ENCODE measurements at places on chromosomes 5 and 9.

DNA sequence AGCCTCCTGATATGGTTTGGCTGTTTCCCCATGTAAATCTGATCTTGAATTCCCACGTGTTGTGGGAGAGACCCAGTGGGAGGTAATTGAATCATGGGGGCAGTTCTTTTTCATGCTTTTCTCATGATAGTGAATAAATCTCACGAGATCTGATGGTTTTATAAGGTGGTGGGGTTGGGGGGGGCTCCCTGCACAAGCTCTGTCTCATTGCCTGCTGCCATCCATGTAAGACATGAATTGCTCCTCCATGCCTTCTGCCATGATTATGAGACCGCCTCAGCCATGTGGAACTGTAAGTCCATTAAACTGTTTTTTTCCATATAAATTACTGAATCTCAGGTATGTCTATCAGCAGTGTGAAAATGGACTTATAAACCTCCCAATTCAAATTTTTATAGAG, 12.8 kb downstream of the XRCC4 start:
- no peak for DNase-seq

GRCh38 chr5:150317048-150318003, 14.6 kb upstream of the ARSI start:
- no peak for DNase-seq

- no peak for DNase-seq
These were observed 5.0 kb downstream of the IL3 start for GRCh38 chr5:132065351-132065937.

GRCh38 chr9:70609542-70610286, 195.3 kb upstream of the KLF9 start:
- DNase-seq = no peak

DNA sequence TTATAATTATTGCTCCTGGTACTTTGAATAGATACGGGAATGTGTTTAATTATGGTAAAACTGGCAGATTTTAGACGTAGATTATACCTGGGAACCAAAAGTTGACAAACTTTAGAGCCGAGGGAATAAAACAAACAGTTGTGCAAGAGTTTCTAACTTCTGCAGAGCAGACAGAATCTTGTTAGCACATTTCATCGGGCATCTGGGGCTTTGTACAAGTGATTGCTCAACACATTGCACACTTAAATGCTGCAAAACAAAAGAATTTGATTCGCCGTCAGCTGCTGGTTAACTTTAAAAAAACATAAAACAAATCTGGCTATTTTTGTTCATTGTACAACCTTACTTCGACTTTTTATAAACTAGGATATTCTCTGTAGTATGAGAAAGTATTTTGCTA, 398.1 kb downstream of the MAN2A1 start:
- no peak for DNase-seq

DNA sequence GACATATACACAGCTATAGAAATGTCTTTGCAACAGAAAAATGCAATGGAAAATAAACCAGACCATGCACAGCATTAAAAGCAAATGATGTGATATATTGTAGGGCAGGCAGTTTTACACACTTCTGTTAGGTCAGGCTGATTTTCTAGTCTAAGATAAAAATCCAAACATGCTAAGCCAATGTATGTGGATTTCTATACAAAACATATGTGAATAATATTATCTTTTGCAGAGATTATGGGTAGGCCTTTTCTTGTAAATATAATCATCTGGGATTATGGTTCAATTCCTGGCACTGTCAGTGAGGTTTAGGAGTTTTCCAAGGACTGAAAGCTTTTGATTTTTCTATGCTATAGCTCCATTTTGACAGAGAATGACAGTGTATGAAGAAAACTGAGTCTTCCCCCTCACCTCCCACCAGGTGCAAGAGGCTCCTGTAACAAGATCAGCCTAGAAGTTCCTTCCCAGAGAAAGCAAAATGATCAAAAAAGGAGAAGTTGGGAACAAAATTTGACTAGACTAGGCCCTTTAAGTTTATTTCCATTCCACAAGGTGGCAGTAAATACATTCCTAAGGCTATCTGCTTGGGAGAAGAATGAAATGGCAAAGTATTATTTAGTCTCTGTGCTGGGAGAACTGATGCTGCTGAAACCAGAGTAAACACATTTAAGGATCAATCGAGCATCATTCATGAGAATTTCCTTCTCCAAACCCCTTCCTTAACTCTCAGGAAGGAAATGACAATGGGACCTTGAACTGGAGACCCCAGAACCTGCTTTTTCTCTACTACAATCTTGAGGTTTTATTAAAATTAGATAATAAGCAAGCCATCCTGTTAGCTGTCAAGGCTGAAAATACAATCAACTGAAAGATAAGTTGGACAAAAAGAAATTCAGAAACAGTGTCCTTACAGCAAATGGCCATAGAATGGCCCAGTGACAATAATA, 133.0 kb upstream of the TUT7 start:
- DNase-seq = no peak

DNA sequence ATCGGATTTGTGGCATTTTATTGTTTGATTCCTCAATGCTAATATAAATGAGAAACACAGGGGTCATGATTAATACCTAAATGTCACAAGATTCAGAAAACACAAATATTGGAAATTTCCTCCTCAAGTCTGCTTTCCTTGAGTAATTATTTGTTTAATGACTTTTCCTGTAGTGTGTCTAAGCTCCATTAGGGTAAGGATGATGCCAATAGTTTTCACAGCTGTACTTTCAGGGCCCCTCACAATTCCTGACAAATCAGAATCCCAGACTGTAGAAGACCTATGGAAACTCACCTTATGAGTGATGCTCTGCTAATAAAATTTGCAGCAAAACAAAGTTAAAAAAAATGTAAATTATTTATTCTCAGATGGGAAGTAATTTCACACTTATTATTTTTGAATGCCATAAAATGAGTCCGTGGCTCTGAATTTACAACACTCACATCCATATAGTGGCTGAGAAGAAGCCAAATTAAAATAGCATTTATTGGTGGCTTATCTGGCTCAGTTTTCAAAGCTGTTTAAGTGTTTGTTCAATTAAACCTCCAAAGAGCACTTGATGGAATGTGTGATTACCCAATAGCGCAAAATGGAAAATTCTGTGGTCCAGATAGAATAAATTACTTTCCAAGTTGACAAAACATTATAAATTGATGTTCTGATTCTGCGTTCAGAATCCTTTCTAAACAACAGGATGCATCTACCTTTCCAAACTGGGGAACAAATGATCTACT, 1.6 kb upstream of the SPINK14 start:
- DNase-seq = no peak

DNA sequence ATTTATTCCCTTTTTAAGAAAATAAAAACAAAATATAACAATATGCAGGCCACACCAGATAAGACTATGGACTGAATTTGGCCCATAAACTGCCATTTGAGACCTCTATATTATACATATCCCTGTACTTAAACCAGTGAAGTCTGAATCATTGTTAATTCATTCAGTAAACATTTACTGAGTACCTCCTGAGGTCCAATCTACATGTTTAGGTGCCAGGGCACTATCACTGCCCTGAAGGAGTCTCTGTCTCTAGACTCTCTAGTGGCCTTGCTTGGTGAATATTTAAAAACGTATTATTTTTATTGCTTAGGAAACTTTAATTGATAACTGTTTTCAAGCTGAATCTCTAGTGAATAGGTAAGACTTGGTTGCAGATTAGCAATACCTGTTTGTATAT, 74.7 kb upstream of the ELL2 start:
- no peak for DNase-seq

- DNase-seq = no peak
These were observed 388.0 kb upstream of the ZNF608 start for GRCh38 chr5:125134216-125135081.

DNA sequence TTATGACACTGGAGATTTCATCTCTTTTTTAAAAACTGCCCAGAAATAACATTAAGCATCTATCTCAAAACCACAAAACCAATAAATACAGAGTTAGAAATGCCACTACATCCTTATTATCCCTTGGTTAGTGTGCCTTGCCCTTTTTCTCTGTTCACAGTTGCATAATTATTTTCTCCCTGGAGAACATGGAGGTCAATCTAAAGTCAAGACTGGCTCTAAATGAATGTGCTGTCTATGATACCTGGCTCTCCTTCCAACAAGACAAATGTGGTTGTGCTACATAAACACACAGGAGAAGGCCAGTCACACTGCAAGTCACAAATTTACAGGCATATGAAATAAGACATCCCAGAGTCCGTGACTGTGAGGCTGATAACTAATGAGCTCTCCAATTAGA, 2.8 kb downstream of the FBN2 start:
- no peak for DNase-seq

DNA sequence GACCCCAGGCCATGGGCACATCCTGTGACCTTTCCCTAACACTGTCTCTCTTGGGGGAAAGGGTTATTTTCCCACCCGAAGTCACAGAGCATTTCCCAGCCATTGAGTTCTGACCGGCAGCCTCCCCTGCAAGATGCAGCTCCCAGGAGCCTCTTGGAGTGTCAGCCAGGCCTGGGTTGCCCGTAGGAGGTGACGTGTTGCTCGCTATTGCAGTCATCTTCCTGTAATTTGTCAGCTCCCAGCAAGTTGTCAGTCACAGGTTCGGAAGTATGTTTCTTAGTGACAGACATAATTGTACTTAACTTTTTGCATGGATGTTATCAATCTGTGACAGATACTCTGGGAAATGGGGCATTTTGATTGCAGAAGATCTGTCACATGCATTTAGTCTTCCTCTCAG, 74.5 kb downstream of the MVB12B start:
- no peak for DNase-seq

- no peak for DNase-seq
These were observed 389.6 kb downstream of the KIAA0825 start for GRCh38 chr5:94228791-94229190.

GRCh38 chr9:30243467-30243866, 2141.0 kb upstream of the ACO1 start:
- no peak for DNase-seq

- no peak for DNase-seq
These were observed 398.2 kb upstream of the WWC1 start for GRCh38 chr5:167893271-167893670.

DNA sequence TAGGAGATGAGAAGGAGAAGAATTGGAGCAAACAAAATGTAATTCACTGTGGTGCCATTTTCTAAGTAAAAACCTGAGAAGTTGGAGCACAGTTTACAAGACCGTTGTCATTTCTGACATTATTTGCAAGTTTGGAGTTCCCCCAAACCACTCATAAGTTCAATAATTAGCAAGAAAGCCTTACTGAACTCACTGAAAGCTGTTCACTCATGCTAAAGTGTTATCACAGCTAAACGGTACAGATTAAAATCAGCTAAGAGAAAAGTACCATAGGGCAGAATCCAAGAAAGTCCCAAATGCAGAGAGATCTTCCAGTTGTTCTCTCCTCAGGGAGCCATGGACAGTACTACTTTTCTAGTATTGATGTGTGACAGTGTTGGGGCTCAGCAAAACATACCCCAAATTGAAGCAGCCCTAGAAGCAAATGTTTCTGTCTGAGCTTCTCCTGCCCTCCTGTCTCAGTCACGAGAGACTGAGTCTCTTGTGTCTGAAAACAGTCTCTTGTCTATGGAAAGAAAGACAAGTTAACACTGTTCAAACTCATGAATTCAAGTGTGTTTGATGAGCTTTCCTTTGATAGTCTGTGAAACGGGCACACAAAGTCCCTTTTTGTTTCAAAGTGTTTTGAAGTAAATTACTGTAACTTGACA, 221.2 kb downstream of the GABRG2 start:
- no peak for DNase-seq

GRCh38 chr5:14326035-14326903, 183.1 kb downstream of the TRIO start:
- no peak for DNase-seq

DNA sequence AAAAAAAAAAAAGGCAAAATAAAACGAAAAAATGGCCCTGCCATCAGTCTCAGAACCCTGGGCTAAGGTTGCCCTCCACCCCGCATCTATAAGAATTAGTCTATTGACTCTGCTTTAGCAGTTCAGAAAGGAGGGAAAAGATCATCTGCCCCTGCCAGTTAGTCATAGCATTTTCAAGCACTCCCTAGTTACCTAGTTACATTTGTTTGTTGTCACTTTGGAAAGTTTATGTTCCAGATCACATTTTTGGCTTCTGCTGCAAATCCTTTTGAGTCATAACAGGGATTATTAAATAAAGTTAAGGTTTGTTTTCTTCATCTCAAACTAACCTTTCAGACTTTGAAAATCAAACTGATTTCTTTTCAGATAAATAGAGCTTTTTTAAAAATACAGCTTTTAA, 52.1 kb downstream of the AQP7 start:
- no peak for DNase-seq

DNA sequence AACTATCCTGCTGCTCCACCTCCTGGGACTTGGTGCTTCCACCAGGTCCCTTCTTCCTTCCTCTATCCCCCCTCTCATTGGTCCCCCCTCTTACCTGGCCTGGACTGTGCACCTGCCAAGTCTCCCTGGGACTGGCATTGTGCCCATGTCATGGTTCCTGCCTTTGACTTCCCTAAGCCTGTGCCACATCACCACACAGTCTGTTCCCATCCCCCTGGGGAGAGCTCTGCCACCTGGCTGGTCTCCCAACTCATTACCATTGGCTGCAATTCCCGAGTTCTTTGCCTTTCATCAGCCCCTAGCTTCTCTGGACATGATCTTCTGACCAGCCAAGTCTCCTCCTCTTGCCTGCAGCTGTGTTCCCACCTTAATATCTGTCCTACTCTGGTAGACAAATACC, 180.3 kb downstream of the SREK1 start:
- DNase-seq = no peak
